ENCODE measurements at places on chromosomes 5 and 9.
A peak's percentile ranks its signal among the peaks of the same experiment; 100 is the strongest.

DNA sequence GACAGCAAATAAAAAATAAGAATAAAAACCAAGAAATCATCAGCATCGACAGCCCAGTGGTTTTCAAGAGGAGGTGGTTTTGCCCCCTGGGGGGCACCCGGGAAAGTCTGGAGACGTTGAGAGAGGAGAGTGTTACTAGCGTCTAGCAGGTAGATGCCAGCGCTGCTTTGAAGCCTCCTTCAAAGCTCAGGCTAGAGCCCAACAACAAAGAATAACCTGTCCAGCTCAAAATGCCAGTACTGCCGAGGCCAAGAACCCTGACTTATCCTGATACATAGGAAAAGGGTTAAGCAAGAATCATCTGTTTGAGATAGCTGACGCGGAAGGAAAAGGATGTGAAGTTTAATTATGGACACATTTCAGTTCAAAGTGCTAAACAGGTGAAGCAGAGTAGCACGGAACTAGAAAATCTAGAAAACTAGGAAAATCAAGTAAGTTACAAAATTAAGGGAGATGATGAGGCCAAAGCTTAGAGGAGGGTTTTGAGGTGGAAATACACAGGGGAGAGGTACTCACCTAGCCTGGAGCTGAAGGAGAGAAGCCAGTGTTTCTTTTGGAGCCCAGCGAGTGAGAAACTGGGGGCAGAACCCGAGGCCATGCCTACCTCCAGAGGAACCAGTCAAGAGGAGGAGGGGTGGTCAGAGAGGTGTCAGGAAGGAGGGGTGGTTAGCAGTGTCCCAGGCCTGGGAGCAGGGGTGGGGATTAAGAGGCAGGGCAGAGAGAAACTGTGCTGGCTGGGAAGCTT lies 121.0 kb upstream of the RETREG1 start:
- no peak for DNase-seq

GRCh38 chr9:117725426-117725887 lies 21.3 kb downstream of the TLR4 start:
- DNase-seq = no peak

GRCh38 chr5:96709152-96709821 lies 47.1 kb downstream of the CAST start:
- DNase-seq = no peak

GRCh38 chr5:39264528-39264927 lies 45.2 kb upstream of the FYB1 start:
- no peak for DNase-seq

DNA sequence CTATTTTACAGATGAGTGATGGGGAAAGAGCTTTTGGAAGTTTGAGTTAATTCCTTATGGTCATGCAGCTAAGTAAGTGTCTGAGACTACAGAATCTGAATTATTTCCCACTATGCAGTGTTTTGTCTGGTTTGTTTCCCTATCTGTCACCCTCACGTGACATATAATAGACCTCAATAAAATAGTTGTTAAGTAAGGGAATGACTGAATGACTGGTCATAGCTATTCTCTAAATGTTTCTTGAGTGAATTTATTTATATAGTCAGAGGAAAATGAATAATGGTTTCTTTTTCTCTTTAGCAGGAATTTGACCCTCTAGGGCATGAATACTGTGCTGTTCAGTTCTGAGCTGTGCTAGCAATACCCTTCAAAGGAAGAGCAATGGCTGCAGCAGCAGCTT lies 10.3 kb downstream of the TRIM32 start:
- no peak for DNase-seq

DNA sequence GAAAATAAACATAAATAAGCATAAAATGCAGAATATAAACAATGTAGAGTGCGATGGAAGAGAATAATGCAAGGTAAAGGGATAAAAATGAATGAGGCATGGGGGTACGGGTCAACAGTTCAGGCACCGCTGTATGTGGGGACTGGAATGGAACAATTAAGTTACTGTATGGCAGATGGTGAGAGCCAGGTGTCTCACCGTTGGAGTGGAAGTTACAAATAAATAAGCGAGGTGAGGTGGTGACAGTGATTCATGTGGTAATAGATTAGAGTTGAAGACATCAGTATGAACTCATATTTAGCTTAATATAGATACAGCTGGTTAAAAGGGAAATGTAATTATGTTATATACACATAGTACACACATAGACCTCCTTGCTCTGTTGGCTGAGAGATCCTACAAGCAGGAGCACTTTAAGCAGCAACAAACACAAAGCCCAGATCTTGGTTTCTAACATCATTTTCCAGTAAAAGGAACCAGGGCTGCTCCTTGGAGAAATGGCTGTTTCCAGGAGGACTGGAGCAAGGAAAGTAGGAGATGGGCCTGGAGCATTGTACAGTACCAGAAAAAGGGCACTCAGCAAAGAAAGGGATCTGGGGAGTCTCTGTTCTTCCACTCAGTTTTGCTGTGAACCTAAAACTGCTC lies 2.4 kb upstream of the OMD start:
- DNase-seq = no peak

- DNase-seq = peak; percentile 57
Observed at GRCh38 chr5:62779010-62779422, 200.4 kb downstream of the LRRC70 start.

- no peak for DNase-seq
Observed at GRCh38 chr5:10580531-10581423, 16.9 kb downstream of the ANKRD33B start.

- no peak for DNase-seq
Observed at GRCh38 chr9:120998111-120998510, 52.0 kb downstream of the C5 start.

GRCh38 chr9:8895106-8895860 lies 1095.7 kb upstream of the DMAC1 start:
- DNase-seq = no peak

DNA sequence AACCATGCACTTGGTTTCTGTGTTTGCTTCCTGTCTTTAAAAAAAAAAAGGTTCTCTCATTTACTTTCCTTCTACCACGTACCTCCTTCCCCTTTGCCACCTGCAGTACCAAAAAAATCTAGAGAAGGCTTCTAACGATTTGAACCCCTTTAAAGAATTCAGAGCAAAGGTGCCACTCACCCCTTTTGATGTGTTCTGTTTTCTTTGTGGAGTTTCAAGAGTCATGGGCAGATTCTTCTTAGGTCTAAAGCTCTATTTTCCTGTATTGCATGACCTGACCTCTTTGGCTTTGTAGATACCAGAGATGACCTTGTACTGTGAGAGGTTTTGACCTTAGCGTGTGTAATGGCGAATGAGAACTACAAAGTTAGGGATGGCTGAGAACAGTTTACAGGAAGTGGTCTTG lies 29.0 kb downstream of the TXNDC8 start:
- DNase-seq = no peak

- no peak for DNase-seq
Observed at GRCh38 chr5:167720259-167720658, 571.2 kb upstream of the WWC1 start.

DNA sequence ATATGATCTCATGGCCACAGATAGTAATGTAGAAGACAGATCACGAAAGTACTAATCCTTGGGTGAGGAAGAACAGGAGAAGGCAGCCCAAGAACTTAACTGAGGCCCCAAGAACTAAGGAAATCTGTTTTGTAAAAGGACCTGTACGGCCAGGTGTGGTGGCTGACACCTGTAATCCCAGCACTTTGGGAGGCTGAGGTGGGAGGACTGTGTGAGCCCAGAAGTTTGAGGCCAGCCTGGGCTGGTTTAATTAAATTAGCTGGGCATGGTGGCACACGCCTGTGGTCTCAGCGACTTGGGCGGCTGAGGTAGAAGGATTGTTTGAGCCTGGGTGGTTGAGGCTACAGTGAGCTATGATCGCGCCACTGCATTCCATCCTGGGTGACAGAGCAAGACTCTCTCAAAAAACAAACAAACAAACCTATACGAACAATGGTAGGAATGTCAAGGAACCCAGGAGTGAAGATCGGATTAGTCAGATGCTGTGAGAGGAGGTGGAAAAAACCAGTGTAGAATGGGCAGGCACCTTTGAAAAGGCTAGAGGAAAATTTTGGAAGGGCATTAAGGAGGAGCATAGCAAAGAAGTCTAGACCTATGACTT lies 283.8 kb upstream of the DMRT1 start:
- no peak for DNase-seq

DNA sequence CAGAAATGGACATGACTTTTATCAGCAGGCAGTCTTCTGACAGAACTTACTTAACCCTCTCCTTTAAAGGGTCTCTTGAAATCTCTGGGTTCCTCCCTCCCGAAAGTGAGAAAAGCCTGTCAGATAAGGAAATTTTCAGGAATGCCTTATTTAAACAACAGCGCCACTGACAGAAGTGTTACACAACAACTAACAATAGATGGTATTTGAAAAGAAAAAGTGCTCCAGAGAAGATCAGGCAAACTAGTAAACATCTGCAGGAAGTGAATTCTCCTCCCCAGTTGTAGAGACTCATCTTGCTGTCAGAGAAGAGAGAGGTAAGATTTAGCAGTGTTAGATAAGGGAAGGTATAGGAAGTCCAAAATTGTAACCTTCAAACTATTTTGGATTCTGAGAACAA lies 107.2 kb upstream of the NFIL3 start:
- DNase-seq = no peak

GRCh38 chr5:39541920-39542319 lies 117.1 kb upstream of the DAB2 start:
- no peak for DNase-seq

- DNase-seq = no peak
Observed at GRCh38 chr5:132787076-132787475, 10.0 kb upstream of the SEPTIN8 start.

DNA sequence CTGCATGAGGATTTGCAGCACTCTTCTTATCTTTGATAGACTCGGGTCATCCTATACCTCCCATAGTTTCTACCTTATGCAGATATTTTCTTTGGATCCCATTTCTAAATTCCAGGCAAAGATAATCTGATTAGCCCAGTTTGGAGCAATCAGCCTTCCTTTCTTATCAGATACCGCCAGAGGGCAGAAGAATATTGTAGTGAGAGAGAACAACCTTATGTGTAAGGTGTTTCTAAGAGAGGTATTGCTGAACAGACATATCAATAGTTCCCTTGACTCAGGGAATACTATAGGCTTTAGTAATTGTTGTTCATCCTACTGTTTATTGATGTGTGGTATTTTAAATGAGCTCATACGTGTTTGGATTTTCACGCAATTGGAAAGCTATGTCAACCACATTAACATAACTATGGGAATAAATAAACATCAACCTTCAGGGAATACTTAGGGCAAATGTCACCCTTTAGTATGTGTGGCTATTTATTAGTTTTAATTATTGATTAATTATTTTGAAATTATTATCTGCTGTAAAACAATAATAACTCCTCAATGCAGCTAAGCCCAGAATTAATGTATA lies 1435.2 kb upstream of the CDH9 start:
- no peak for DNase-seq

GRCh38 chr9:2718001-2718697 lies 839 bp downstream of the KCNV2 start:
- no peak for DNase-seq

GRCh38 chr9:3508078-3508431 lies 17.7 kb downstream of the RFX3 start:
- no peak for DNase-seq

DNA sequence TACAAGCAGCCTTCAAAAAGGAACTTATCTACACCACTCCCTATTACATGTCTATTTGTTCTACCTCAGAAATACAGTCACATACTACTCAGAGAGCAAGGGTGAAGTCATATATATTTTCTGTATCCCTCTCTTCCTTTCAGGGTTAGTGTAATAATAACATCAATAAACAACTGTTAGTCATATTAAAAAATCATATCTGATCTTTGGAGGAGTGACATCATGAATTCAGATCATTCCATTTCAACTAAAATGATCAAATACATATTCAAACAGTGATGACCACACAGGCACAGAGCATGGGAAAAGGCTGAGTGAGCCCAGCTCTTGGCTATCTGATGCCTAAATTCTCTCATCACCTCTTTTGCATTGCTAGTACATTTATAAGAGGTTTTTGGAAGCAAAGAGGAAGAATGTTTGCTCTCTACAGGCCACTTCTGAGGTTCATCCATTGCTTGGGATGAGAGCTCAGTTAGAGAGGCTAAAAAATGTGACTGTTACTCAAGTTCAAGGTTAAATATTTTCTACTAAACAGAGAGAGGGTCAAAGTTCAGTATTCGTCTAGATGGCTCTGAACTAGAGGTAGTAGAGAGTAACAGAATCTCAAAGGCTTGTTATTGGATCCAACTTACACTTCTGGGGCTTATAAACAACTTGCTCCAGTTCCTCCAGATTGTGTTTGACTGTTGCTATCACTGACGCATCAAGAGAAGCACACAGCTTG lies 39.0 kb downstream of the RIGI start:
- no peak for DNase-seq

GRCh38 chr9:122151267-122151828 lies 8.2 kb downstream of the NDUFA8 start:
- no peak for DNase-seq

GRCh38 chr5:129459777-129460671 lies at the start of gene ADAMTS19:
TSS of gene ADAMTS19 (plus strand) at chr5:129460298. CDS start at chr5:129460392, 94 bp downstream.
- no peak for DNase-seq

GRCh38 chr5:142826741-142827492 lies 56.7 kb downstream of the ARHGAP26 start:
- DNase-seq = no peak

DNA sequence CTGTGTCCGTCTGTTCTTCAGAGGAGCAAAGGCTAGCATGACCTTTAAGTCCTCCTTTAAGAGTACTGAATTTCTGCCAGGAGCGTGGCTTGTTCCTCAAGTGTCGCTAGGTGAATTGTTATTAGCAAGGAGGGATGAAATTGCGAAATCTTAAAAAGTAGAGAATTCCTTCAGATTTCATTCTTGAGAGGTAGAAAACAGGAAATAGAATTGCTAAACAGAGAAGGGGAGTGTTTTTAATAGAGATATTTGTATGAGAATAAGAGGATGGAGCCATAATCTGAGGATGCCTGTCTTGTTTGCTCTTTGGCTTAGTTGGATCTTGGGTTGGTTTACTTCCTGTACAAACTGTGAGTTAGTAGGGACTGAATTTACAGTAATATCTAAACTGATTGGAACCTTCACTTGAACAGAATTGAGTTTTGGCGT lies 39.2 kb downstream of the EXOSC2 start:
- DNase-seq = no peak

GRCh38 chr5:55230086-55230629 lies 3.0 kb upstream of the MCIDAS start:
- DNase-seq = no peak

GRCh38 chr5:1201327-1202025 lies at the start of gene SLC6A19:
TSS of gene SLC6A19 (plus strand) at chr5:1201595. CDS start at chr5:1201651, 56 bp downstream.
- DNase-seq = no peak

GRCh38 chr5:105030153-105030552 lies 1467.6 kb upstream of the NUDT12 start:
- no peak for DNase-seq

DNA sequence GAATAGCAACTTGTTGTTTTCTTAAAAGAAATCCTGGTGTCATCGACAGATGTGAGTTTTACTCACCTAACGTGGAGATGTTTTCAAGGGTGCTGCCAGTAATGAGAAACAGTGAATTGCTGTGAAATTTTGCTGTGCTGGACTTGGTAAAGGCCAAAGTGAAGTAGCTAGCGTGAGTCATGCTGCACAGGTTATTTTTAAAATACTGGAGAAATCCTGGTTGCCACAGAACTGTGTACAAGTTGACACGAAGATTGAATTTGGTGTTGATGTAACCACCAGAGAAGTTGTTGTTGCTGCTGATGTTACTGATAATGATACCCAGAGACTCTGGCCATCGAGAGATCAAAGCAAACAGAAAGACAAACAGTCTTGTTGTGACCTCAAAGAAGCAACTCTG lies 187.9 kb upstream of the NFIL3 start:
- DNase-seq = no peak
